ENCODE measurements at places on chromosomes 6 and 20.

- no peak for DNase-seq
Measured at GRCh38 chr6:148324297-148324985, 18.2 kb upstream of the SASH1 start.

- DNase-seq, result no peak
Measured at GRCh38 chr20:63344616-63345327, 16.4 kb downstream of the CHRNA4 start.

DNA sequence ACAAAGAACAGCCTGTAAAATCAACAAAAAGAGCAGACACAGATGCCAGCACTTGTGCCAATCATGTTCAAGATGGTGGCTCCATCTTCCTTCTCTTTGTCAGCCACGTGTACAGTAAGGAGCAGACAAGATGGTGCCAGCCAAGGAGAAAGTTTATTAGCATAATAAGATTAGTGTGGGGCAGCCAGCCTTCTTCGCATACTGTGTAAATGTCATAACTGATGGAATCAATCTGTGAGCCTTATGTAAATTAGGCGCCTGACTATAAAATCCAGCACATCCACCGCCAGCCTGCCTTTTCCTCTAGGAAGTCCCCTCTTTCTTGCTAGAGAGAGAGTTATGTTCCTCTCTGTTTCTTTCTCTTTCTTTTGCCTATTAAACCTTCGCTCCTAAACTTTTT lies 99.7 kb upstream of the RALGAPA2 start:
- DNase-seq, result no peak

DNA sequence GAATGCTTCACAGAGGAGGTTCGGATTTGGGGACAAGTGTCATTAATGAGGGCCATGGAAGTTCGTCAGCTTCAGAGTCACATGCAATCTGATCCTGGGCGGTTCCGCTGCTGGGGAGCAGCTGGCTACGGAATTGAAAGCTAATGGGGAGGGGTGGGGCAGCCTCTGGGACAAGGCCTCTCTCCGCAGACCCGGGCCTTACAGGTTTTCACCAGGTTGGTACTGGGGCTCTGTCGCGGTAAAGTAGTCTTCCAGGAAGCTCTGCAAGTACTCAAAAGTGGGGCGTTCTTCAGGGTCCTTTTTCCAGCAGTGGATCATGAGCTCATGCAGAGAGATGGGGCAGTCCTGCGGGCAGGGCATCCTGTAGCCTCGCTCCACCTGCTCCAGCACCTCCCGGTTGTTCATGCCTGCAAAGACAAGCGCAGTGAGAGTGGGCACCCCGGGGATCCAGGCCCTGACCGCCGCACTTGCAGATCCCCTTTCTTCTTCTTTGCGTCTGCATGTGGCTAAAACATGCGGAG lies 55.9 kb upstream of the TRAF3IP2 start:
- DNase-seq, result no peak

DNA sequence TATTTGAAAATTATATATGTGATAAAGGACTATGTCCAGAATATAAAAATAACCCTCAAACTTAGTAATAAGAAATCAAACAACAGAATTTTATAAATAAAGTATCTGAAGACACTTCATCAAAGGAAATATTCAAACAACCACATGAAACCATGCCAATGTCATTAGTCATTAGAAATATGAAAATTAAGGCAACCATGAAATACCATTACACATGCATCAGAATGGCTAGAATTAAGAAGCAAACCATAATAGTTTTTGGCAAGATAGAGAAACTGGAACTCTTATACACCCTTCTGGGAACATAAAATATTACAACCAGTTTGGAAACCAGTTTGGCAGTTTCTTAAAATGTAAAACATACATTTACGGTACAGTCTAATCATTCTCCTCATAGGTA lies 137.2 kb upstream of the ADGRB3 start:
- DNase-seq, result no peak

DNA sequence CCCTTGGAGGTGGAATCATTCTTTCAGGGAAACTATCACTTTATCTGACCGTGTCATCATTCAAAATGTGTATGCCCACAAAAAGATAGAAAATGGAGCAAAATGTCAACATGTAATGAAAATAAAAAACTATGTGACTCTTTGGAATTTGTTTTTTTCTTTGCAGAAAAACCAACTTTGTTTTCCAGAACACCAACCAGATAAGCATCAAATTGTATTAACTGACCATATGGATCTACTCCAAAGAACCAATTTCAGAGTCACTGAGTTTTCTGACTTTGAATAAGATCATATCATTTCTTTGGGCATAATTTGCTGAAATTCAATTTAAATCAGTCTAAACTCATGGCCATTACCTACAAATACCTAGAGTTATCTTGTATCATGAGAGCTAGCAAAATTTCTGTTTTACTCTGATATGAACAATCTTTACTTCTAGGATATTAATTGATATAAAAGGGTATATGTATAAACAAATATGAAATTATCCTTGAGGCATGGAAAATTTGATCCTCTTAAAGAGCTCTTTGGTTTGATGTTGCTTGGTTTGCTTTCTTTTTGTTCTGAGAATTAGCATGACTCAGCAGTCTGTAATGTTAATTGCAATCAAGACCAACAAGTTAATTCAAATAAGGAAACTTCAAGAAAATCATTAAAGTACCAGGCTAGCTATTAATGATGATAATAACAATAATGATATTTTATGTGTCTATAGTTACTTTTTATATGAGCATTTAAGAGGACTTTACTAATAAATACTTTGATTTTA lies 444.4 kb upstream of the MARCKS start:
- DNase-seq, result no peak

GRCh38 chr6:32129297-32130088 lies 595 bp downstream of the FKBPL start:
- no peak for DNase-seq

DNA sequence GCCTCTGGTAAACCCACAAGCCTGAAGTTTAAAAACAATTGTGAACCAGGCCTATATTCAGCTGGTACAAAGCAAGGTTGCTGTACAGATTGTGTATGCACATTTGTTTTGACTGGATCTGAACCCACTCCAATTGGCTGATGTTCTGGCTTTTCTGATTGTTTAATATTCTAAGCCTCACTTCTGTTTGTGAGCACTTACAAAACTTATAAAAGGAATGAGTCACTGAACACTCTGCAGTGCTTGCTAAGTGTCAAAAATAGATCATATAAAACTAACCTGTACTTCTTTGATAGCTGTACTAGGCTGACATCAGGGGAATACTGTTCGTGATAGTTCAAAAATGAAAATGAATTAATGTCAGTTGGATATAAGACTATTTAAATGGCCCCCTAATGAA lies 12.1 kb downstream of the COL21A1 start:
- no peak for DNase-seq

GRCh38 chr6:135703621-135704020 lies 147.9 kb upstream of the PDE7B start:
- DNase-seq, result no peak

GRCh38 chr6:107458672-107459282 lies 587 bp downstream of the PDSS2 start:
- DNase-seq, result peak; percentile 37

DNA sequence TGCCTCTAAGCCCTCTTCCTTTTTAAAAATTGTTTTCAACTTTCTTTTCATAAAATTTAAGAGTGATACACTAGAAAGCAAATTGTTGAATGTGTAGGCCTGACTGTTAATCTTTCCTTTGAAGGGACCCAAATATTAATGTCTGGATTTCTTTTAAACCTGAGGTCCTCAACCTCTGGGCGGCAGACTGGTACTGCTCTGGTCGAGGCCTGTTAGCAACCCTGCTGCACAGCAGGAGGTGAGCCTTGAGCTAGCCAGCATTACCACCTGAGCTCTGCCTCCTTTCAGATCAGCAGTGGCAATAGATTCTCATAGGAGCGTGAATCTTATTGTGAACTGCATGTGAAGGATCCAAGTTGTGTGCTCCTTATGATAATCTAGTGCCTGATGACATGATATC lies 191.2 kb downstream of the MANEA start:
- no peak for DNase-seq

- no peak for DNase-seq
Measured at GRCh38 chr6:108846101-108846500, 2.1 kb upstream of the ARMC2 start.

GRCh38 chr6:82484737-82485626 lies 121.4 kb downstream of the TPBG start:
- no peak for DNase-seq

DNA sequence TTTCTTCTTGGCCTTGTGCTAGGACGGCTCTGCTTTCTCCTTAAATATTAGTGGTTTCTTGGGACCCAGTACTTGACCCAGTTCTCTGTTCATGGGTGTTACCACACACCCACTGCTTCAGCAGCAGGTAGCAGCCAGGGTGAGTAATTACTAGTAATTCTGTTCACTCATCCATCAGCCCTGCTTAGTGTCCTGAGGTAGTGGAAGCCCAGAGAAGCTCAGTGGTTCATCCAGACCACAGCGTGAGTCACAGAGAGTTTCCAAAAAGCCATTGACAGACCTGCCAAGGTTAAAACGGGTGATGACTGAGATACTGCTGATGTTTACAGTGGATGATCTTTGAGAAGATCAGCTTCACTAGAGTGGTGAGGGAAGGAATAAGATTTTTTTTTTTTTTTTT lies 51.7 kb upstream of the HINT3 start:
- no peak for DNase-seq

- no peak for DNase-seq
Measured at GRCh38 chr6:127471379-127472255, 12.4 kb upstream of the KIAA0408 start.

- no peak for DNase-seq
Measured at GRCh38 chr6:19803331-19804204, 33.6 kb upstream of the ID4 start.

DNA sequence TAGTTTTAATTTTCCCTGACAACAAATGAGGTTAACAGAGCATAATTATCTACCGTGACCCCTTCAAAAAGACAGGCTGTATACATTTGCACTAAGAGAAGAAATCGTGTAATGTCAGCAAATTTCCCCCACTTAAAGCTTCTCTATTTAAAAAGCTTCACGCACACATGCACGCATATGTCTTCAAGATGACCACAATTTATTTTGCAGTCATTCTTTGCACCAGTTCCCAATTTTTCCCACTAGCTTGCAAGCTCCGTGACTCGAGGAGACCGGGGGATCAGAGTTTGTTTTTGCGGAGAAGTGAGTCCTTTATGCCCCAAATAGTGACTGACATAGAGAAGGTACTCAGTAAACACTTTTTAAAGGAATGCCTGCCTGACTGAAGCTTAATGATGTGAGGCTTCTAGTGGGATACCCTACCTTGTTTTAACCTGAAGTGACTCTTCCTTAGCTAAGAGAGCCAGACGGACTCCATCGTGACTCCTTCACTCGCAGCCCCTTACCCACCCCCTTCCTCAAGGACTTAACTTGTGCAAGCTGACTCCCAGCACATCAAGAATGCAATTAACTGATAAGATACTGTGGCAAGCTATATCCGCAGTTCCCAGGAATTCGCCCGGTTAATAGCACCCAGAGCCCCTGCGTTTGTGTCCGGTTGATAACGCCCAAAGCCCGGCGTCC lies 9.3 kb upstream of the NQO2 start:
- DNase-seq, result no peak

DNA sequence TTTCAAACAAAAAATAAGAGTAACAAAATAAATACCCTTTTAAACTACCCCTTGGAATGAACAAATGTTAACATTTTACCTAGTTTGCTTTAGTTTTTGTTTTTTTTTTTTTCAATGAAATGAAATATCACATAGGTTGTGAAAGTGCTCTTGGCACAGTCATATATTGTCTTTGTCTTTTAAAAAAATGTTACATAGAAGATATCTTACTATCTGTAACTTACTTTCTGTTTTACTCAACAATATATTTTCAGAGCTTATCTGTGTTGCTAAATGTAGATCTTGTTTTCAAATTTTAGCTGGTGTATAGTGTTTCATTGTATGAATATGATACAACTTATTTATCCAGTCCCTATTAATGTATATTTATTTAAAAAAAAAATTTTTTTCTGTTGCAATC lies 8.6 kb downstream of the CEP57L1 start:
- DNase-seq, result no peak

- no peak for DNase-seq
Measured at GRCh38 chr20:35551503-35551902, 9.6 kb downstream of the ERGIC3 start.

DNA sequence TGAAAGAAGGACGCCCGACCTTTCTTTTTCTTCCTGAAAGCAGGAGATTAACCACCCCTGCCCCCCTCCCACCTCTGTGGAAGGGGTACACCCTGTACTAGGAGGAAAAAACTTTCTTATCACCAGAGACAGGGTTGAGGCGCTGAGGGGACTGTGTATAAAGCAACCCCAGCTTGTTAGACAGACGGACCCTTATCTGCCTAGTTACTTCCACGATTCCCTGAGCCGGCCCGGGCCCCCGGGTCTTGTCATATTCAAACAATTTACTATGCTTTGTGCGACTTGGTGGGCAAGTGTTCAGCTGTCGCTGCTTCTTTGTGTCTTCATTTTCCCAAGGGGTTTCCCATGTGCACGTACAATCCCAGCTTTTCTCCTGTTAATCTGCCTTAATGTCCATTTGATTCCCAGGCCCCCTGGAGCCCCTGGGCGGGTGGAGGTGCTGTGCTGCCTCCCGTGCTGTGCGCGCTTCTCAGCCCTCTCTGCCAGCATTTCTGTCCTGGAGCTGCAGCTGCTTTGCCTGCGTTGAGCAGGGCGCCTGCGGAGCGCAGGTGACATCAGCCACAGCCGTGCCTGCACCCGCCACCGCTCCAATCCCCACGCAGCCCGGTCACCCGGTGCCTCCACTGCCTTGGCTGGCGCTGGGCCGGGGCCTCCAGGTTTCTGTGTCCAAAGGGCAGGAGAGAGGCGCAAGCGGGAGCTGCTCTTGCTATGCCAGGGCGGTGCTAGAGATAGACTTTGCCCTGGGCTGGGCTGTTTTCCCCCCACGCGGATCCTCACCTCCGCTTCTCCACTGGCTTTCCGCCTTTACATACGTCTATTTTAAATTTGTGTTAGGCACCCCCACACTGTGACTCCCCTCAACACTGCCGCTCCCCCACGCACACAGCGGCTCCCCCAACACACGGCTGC lies 96.2 kb downstream of the TTLL2 start:
- DNase-seq, result no peak

DNA sequence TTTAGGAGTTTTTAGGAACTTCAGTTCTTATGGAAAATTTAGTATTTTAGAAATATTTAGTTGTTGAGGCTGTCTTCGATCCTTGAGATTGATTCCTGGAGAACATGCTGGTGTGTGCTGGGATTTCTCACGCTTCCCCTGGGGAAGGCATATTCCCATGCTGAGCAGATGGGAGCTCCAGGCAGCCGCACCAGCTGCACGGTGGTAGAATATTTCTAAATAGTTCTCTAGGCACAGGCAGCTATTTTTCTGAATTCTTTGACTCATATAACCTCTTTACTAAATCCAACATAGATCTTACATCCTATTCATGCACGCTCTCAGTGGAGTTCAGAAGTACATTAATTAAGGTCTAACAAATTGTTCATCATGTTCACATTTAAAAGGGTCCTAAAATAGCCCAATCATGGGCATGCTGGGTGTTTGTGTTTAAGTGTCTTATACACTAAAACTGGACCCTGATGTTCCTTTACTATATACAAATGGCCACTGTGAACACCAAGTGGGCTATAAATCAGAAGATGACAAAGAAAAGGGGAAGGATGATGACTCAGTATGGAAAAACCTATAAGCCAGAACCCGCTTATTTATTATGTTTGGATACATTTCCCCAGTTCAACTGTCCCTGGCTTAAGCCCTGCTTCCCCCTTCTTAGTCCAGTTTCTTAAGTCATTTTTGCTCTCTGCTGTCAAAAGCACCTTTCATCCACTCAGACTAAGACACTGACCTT lies 138.5 kb downstream of the UST start:
- DNase-seq, result no peak

Measured in activated naive CD4-positive, alpha-beta T cell (primary cell).